Lung microvascular endothelial cell (primary cell): ENCODE measurements at places on chromosomes 1 and 21. TPM values are rescaled to one million over a fixed set of nuclear protein-coding genes. Genes with fewer than 3 reads are reported as not detected.
A peak's percentile ranks its signal among the peaks of the same experiment; 100 is the strongest.

RPS6KC1 gene
- 13.7 and 15.3 TPM in 2 replicates for total RNA-seq

RSPH1 gene
- not detected in 2 replicates for total RNA-seq

DNA sequence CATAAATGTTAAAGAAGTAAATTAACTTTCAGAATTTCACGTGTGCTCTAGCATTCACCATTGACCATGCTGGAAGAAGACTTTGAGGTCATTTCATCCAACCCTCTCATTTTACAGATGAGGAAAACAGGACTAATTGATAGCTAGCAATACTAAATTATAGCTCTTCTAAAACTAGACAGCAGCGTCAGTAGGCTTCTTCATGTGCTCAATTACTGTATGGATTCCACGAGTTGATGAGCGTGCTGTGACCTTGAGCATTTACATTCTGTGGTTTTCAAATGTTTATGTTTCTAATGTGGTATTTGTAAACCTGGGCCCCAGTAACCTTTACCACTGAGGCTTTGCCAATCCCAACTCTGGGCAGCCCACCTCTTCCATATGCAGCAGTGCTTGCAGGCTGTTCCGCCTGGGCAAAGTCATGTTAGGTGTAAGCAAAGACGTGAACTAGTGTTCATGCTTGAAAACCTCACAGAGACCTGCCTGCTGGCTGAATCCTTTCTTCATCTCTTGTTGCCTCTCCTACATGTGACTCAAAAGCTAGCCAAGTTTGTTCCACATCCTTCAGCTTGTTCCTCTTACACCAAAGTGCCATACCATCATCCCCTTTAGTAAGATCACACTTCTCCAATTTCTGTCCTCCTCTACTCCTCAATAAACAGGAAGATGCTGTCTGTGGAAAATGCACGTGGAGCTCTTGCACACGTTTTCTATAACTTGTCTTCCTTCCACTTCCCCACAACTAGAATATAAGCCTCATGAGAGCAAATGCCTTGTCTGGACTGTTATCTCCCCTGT lies 17.2 kb downstream of the KCNJ15 start:
- DNase-seq = no peak

DNA sequence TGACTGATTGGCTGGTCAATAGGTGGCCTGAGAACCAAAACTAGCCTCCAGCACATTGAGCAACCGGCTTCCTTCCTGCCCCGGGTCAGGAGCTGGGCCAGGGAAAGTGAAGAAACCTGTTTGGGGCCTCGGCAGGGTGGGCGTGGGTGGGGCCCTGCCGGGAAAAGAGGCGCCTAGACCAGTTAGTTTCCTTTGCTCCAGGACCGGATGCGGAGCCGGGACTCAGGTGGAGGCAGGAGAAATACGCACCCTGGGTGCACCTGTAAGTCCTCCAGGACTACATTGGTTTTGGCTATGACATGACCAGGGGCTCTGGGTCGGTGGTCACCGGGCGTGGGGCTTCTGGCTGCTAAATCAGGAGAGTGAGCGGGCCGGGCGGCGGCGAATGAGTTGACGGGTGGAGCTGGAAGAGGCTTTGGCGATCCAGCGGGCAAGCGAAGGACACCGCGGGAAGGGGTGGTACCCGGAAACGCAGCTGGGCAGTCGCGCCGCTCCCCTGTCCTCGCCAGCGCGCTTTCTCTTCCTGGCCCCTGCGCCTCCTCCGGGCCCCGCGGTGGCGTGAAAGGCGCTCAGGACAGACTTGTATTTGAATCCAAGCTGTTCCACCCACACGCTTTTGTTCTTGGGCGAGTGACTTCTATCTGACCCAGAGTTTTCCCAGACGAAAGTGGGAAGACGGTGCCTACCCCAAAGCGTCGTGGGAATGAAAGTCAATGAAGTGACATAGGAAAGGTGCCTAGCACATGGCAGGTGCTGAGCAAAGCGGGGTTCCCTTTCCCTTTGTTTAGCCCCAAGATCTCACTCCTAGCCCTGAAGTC lies 30.6 kb upstream of the JUN start:
- peak; percentile 74 for DNase-seq

- DNase-seq = no peak
Observed at GRCh38 chr1:29083317-29084195, 40.1 kb downstream of the TMEM200B start.
